AG10803 (cell line): ENCODE measurements at places on chromosomes 3 and 15.
A peak's percentile ranks its signal among the peaks of the same experiment; 100 is the strongest.

DNA sequence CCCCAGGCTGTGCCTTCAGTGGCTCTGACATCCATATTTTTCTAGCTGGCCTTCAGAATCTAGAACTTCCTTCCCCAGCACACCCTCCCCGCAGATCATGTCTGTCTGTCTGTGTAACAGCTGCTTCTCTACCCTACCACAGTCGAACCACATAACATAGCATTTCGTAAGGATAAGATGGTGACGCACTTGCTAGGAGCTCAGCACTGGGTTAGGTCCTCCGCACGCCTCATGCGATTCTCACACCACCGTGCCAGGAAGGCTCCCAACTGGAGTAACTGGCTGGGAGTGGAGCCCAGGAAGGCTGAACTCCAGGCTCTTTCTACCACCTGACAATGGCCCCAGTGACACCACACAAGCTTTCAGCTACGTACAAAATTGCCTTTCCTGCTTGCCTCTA lies 168.6 kb downstream of the STT3B start:
- no peak for DNase-seq

- DNase-seq, result peak; percentile 42
Measured at GRCh38 chr3:185021256-185021655, 131.6 kb downstream of the C3orf70 start.

DNA sequence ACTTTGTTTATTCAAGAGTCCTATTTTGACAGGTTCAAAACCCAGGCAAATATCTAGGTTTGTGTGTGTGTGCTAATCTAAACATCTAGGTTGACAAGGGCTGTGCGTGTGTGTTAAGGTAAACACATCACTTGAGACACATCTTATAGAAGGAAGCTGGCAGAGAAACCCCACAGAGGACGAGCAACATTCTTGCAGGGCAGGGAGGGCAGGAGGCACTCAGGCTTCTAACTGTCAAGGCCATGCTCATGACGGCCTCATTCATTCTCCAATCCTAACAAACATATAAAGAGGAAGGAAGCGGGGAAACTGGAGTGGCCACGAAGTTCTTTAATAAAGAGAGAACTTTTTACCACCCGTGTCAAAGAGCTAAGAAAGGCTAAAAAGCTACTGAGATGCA lies 43.4 kb downstream of the SLCO2A1 start:
- DNase-seq, result no peak

DNA sequence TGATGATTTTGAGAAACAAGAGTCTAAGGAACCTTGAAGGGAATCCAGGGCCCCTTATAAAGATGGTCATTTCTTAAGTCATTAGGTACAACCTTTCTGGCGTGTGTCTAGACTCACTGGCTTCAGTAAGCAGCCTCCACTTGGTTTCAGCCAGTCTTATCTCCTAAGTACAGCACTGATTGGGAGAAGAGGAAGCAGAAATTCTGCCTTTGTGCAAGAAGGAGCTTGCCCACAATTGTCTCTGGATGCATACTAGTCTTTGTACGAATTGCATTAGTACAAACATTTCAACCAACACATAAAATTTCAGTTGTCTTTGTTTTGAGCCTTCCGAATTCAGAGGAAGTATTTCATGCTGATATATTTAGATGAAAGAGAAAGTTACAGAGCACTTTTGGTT lies 139.4 kb downstream of the SLCO3A1 start:
- DNase-seq, result no peak

DNA sequence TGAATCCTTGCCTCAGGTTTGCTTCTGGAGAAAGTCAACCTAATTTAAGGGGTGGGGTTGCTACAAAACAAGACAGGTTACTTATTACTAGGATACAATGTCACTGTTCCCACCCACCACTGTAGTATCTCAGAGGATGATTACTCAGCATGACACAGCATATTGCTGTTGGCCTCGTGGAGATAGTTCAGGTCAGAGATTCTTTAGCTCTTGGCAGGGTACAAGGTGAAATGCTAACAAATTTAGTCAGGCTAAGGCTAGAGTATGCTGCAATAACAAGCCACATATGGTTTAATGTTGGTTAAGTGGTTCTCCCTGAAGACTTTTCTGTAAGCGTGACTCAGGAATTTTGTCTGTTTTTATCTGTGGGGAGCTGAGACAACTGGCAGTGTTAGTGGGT lies 161.8 kb downstream of the EDEM1 start:
- peak; percentile 4 for DNase-seq

GRCh38 chr3:24365168-24365567 lies 129.5 kb downstream of the THRB start:
- DNase-seq, result peak; percentile 54

DNA sequence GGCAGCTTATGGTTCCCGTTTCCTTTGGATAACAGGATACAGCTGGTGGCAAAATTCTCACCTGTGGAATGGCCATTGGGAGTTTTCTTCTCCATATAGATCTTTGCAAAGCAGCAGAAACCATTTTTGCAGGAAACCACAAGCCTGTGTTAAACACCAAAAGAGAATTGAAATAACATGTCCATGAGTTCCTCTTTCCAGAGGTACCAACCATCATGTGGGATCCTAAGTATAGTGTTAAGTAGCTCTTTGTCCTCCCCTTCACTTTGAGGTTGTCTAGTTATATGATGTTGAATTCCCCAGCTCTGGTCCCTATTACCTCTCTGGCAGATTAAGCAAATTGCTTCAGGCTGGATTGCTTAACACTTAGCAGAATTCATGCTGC lies 94.9 kb downstream of the AKAP13 start:
- DNase-seq, result peak; percentile 43

GRCh38 chr15:25770618-25771337 lies 92.3 kb downstream of the ATP10A start:
- DNase-seq, result no peak

DNA sequence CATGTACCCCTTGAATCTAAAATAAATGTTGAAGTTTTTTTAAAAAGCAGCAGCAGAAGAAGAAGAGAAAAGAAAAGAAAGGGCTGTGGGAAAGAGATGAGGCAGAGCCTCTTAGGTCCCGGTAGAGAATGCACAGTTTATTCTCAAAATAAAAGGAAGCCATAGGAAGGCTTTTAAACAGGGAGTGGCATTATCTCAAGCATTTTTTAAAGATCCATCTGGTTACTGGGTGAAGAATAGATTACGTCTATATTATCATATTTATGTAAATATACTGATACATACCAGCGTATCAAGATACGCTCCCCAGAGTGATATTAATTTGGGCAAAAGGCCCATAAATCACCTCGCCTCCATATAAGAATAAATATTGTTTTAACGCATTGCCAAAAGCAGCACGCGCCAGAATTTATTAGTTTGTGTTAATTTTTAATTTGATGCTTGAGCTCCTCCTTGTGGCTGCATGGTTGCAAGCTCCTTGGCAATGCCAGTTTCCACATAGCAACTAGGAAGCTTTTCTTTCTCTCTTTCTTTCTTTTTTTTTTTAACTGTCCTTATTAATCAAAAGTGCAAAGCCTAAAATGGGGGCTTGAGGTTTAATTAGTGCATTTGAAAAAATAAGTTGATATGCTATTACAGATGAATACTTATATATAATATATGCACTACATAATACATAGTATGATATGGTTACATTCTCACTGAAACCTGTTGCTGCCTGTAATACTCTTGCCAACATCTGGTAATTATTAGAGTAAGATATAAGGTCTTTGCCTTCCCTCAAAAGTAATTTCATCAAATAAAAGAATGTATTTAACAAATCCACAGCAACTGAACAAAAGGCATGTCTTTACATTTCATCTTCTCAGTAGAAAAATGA lies 242.8 kb upstream of the UBE2E2 start:
- peak; percentile 33 for DNase-seq

- DNase-seq, result no peak
Measured at GRCh38 chr3:150467381-150467780, 59.3 kb downstream of the TSC22D2 start.

DNA sequence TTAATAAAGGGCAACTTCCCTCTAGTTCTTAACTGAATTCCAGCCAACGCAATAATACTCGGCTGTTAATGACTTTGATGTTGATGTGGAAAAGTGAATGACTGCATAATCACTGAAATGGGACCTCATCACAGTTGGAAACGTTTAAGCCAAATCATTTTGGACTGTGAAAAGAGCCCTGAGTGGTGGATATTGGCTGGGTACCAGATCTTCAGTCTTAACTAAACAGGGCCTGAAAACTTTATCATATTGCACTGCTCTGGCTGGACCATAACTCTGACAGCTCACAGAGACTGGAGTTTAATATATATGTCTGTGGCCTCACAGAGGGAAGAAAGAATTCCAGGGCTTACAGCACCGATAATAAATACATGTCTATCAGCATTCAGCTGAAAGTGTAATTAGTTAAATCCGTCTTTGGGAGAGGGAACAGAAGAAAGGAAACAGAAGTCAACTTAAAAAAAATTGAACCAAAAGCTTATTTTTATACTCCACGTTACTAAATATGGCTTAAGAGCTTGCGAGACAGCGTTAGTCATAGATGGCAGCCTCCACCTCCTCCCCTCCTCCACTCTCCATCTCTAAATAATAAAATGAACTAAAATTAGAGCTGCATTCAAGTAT lies 222.3 kb upstream of the CDIN1 start:
- DNase-seq, result peak; percentile 84

DNA sequence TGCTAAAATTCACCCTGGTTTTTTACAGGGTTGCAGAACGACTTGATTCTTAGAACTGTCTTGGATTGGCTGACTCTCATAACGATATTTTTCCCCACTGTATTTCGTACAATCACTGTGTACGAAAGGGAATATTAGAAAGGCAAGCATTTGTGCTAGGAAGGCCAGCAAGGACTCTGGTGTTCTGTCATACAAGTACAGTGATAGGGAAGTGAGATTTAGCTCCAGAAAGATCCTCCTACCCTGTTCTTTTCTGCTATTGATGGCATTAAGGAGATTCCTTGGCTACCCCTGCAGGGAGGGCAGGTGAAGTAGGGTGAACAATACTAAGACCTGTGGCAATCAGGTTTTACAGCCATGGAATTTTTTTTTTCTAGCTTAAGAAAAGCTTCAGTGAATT lies 53.8 kb upstream of the SCAANT1 start:
- DNase-seq, result no peak

DNA sequence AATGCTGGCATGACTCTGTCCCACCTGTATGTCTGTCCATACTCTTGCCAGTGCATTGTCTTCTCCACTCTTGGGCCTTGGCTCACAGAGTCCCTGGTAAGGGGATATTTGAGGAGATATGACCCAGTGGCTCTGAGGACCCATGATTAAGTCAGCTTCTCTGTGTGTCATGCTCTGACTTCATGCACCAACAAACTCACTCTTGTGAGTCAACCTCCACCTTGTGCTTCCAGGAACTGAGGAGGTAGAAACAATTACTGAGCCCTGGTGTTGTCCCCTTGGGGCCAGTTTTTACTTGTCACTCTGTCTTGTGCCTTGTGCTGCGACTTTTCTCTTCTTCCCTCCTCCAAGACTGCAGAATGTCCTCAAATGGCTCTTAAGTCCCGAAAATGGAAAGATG lies 127.1 kb downstream of the ABHD5 start:
- DNase-seq, result no peak

GRCh38 chr3:189001559-189001958 lies 170.2 kb upstream of the TPRG1 start:
- DNase-seq, result peak; percentile 68

- DNase-seq, result no peak
Measured at GRCh38 chr3:98552232-98553020, 20.6 kb downstream of the GPR15 start.

DNA sequence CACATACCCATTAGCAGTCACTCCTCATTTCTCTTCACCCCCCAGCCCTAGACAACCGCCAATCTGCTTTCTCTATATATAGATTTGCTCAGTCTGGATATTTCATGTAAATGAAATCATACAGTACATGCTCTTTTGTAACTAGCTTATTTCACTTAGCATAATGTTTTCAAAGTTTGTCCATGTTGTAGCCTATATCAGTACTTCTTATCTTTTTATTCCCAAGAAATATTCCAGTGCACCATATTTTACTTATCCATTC lies 3.1 kb downstream of the MAP3K13 start:
- DNase-seq, result no peak

DNA sequence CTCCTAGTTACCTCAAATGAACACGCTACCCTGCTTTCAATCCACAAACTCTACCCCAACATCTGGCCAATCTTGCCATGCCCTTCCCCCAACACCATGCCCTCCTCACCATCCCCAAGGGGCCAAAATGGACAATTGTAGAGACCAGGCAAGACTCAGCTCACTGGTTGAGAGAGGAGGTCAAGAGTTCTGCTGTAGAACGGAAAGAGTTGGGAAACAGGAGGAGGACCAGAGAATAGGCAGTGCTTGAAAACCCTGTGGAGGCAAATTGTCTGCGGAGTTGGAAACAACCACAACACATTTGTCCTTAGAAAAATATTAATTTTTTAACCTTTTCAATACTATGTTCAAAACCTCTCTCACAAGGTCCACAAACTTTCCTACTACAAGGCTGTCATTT lies 128.8 kb upstream of the BFSP2 start:
- no peak for DNase-seq

DNA sequence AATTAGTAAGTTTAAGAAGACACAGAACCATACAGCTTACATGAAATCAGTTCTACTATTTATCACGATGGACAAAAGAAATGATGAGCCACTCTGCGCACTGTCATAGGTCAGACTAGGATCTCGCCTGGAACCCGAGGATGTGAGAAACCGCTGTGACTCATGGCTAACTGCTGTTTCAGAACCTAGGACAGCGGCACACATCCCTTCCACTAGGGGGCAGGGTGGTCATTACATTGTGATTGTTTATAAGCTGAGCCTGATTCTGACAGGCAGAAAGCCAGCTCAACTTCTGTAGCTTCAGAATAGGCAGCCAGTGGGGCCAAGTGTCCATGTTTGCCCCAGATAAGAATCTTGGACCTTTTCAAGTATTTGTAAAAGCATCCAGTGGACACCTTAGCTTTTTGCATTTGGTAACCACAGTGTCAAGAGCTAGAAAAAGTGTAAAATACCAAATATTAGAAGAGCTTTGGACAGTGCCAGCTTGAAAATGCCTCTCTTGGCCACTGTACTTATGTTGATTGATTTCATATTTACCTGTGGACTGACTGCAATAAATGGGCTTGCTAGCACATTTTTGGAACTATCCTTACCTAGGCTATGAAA lies 115.8 kb downstream of the KBTBD8 start:
- DNase-seq, result peak; percentile 78

DNA sequence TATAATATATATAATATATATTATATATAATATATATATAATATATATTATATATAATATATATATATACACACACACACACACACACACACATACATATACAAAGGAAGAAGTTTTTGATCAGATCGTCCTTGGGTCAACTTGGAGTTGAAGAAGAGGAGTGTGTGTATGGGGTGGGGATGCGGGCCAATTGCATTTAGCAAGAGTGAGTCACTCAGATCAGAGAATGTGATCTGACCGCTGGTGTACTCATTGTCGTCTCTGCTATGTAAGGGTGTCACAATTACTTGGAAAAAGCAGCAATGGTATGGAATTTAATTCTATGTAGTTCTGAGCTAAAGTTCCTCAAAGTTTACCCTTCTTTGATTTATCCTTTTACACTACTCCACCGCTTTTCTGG lies 4.6 kb upstream of the VGLL3 start:
- DNase-seq, result peak; percentile 94

DNA sequence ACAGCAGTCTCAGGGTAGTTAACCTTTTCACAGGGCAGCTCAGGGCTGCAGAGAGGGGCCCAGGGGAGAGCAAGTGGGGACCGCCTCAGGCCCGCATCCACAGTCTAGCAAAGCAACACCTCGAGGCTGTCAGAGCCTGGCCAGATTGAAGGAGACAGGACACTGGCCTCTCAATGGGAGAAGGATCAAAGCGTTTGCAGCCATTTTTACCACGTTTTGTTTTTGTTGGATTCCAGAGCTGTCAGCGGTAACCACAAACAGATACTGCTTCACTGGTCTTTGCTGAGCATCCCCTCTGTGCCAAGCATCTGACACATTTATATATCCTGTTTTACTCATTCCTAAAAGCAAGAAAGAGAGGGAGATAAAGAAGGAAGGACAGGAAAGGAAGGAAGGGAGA lies 153.8 kb downstream of the SHQ1 start:
- DNase-seq, result peak; percentile 34
